Inflammatory macrophage treated with lipopolysaccharide for 1 hour (primary cell): ENCODE measurements at places on chromosomes 7 and 10.

DNA sequence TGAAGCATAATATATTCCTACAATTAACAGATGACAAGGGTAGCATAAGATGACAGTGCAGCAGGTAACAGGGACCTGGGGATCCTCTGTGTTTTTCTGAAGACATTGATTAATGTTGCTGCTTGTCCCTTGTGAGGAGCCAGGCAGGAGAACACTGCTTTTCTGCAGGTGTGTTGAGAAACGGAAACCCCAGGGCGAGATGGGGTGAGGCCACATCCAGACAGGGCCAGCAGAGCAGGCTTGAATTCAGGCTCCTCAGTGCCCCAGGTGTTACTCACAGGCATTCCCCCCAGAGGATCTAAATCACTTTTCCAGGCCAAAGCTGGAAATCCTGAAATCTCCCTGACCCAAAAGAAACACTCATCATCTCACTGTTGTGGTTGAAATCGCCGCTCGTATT is 105.3 kb downstream of the CCDC3 start:
- no peak for DNase-seq

DNA sequence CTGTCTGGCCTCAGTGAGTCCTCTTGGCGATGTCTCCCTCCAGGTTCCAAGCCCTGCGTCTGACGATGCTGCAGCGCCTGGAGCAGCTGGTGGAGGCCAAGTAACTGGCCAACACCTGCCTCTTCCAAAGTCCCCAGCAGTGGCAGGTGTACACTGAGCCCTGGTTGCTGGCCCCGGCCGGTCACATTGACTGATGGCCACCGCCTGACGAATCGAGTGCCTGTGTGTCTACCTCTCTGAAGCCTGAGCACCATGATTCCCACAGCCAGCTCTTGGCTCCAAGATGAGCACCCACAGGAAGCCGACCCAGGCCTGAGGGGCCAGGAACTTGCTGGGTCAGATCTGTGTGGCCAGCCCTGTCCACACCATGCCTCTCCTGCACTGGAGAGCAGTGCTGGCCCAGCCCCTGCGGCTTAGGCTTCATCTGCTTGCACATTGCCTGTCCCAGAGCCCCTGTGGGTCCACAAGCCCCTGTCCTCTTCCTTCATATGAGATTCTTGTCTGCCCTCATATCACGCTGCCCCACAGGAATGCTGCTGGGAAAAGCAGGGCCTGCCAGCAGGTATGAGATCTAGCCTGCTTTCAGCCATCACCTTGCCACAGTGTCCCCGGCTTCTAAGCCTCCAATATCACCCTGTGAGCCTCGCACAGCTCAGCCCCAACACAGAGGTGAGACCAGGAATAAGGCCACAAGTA is 7.3 kb upstream of the ZNF22 start:
- DNase-seq, result no peak

GRCh38 chr10:60618861-60619260 is 159.4 kb upstream of the CDK1 start:
- DNase-seq, result no peak

GRCh38 chr7:138358850-138359341 is 101.2 kb upstream of the TRIM24 start:
- peak; percentile 12 for DNase-seq

DNA sequence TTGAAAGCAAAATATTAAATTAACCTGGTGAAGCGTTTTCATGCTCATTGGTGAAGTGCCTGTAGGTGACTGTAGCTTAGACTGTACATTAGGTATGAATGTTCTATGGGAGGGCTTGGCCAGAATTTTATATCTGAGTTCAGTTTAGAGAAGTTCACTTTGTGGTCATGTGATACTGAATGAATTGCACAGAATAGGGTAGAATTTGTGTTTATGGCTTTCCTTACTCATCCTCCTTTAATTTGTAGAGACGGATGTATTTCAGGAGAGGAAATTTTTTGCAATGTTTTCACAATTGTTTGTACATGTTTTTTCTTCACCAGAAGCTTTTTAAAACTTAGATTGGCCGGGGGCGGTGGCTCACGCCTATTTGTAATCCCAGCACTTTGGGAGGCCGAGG is 32.3 kb downstream of the REEP3 start:
- DNase-seq, result peak; percentile 12

DNA sequence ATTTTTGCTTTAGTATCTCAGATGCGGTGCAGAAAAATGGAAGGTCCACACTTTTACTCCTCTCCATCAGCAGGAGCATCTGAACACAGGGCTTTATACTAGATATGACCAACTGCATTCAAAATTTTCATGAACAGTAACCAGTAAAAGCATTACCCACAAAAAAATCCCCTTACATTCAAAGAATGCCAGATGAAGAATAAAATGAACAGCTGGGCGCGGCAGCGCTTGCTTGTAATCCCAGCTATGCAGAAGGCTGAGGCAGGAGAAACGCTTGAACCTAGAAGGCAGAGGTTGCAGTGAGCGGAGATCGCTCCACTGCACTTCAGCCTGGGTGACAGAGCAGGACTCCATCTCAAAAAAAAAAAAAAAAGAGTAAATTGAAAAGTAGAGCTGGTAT is 3.1 kb downstream of the SAR1A start:
- DNase-seq, result no peak

DNA sequence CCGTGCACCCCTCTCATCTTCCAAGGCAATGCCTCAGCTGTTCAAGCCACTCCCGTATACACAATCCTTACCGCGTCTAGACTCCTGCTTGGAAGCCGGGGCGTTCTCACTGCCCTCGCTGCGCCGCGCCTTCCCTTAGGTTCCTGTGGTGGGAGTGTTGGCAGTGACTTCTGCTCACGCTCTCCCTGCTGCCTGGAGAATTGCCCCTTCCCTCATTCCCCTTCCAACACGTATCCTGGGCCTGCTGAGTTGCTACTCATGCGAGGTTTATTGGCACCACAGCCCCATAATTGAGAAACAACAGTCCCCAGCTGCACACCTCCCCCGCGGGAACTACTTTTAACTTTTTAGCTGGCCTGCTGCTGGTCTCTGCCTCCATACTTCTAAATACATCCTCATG is 31.9 kb downstream of the RBM17 start:
- no peak for DNase-seq

DNA sequence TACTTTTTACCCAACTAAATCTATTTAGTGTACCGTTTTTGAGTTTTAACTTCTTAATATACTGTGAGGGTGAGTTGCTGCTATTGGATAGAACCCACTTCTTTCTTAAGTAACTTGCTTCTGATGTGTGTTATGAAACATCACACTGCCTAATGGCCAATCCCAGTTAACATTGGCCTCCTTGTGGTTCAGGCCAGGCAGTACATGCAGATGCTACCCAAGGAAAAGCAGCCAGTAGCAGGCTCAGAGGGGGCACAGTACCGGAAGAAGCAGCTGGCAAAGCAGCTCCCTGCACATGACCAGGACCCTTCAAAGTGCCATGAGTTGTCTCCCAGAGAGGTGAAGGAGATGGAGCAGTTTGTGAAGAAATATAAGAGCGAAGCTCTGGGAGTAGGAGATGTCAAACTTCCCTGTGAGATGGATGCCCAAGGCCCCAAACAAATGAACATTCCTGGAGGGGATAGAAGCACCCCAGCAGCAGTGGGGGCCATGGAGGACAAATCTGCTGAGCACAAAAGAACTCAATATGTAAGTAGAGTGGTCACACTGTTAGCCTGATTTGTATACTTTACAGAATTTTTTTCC is 39.7 kb downstream of the TES start:
- DNase-seq, result peak; percentile 18

- DNase-seq, result no peak
Observed at GRCh38 chr7:3488829-3489228, 187.8 kb downstream of the SDK1 start.

DNA sequence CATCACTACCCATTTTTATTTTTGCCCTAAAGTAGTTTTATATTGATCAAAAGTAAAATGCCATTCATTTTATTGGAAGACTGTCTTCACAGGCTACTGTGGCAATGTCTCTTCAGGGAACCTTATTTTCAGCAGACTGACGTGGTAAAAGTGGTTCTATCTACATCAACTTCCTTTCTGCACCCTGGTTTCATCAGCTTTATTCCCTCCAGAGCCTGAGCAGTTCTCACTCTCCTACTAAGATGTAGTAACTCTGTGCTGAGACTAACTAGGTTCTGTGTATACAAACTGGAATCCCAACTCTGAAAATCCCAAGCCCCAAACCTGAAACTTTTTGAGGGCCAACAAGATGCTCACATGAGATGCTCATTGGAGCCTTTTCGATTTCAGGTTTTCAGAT is 155.3 kb downstream of the SFMBT2 start:
- DNase-seq, result peak; percentile 16

DNA sequence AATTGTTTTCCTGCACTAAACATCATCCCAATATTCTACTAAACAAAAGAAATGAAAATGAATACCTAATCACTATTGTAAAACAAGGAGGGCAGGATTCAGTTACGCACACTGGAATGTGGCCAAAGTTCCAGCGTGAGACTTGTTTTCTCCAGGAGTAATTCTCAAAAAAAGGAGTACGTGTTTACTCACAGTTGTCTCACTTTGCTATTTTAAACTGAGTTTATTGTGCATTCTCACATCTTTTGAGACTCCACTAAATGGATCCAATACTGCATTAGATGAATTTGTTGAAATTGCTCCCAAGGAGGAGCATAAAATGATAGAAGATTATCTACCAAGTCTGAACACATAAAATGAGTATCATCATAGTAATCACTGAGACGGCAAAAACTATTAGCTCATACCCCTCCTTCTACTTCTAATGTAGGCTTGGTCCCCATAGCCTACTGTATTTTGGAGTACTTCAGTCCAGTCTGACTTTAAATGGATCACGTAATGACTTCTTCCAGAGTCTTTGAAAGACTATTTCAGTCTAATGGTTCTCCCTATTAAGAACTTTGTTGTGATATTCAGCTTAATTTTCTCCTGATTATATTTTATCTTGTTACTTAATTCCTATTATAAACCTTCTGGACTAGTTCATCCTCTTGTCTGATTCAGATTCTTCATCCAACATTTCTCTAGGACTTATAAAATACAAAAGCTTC is 3.8 kb downstream of the GRM3 start:
- no peak for DNase-seq

DNA sequence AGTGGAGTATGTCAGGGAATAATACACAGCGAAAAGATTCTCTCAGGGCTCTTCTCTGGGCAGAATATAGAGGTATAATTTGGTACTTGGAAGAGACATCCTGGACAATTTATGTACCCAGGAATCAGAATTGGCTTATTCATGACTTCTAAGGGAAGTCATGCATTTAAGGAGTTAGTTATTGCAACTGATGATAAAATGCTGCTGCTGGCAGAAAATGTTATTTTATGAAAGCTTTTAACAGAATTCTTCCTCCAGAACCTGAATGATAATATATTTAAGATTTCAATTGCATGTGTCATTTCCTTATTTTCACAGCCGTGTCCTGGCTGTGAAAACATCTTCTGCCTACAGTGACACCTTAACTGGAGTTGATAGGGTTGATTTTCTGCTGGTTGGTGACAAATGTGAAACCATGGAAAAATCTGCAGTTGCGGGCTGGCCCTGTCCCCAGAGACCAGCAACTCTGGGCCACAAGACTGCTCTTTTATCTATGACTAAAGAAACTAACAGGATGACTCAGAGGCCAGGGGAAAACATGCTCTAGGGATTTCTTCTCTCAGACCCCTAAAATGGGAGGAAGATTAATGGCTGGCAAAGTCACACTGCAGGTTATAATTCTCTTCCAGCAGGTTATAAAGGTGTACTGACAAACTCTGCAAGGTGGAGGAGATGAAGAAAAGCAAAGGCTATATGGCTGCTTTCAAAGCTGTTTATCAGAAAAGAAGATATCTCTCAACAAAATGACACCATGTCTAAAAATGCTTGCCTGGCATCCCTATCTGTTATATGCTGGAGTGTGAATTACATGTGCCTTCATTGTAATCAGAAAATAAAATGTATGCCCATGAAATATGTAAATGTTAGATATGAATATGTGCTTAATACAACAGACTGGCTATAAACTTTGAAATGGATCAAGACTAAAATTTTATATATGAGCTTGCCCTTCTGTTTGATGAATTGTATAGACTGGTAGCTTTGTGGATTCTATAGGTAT is 12.1 kb upstream of the TRUB1 start:
- no peak for DNase-seq

- no peak for DNase-seq
Observed at GRCh38 chr7:111711426-111712065, 149.3 kb upstream of the IMMP2L start.

DNA sequence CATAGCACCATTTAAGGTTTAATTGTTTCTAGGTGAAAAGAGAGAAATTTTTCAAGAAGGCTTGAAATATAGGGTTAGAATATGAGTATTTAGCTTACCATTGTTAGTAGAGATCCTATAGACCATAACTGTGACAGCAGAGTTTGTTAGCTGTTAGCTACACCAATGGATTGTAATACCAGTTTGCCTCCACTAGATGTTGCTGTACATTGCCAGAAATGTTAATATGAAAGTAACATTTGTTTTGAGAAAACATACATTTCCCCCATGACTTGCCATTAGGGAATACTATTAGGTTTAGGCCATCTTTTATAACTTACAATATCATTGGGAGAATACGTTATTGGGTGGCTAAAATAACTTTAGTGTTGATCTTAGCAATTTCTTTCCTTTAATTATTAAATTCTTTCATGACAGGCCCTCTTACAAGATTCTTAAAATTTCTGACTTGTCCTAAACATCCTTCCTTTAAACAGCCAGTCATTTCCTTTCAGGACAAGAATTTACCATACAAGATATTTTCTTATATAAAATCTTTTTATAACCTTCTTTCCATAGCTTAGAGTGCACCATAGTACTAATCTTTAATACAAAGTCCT is 39.5 kb downstream of the ZNF117 start:
- peak; percentile 40 for DNase-seq

DNA sequence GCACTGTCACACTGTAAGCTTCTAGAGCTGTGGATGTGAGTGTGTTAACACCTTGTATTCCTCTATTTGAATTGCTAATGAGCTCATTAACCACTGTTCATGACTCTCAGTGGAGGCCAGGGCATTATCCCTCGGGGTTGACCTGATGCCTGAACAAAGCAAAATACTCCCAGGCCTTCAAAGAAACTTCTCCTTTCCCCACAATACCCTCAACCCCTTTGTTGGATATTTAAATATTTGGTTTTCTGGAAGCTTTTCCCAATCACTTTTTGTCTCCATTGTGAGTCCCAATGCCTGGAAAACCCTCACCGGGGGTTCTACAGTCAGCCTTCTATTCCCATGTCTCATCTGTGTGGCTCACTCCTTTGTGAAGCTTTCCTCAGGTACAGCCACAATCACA is 780.1 kb downstream of the PHTF2 start:
- no peak for DNase-seq

GRCh38 chr7:151825721-151826120 is 51.2 kb downstream of the PRKAG2 start:
- no peak for DNase-seq

GRCh38 chr10:109202111-109202510 is 721.2 kb downstream of the XPNPEP1 start:
- DNase-seq, result no peak
